ENCODE measurements at places on chromosomes 5 and 9.

- DNase-seq: no peak
Observed at GRCh38 chr9:131672451-131672850, 67.4 kb downstream of the RAPGEF1 start.

- DNase-seq: no peak
Observed at GRCh38 chr9:79378107-79378506, 193.7 kb upstream of the TLE4 start.

GRCh38 chr5:36877667-36878391 lies 1.3 kb downstream of the NIPBL start:
- DNase-seq: no peak

DNA sequence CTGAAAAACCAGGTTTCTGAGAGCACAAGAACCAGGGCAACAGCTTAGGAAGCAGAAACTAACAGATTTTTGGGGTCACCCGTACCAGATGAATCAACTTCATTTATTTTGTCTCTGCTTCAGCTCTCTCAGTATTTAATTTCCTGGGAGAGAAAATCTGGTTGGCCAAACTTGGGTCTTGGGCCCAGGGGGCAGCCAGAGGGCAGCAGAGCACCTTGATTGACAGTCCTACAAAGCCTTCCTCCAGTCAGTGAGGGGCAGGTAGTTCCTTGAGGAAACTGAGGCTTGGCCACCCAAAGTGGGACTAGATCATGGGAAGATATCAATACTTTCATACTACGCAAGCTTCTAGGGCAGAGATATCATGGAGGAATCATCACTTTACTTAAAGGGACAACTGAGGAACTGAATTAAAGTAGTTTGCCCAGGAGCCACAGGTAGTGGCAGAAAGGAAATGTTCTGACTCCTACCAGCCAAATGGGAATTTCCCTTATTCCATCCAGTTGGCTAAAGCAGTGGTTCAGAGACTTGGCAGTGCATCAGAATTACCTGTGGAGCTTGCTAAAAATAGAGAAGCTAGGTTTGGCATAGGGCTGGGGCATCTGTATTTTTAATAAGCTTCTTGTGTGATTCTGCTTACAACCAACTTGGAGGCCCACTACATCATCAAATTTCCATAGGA lies 21.5 kb upstream of the ARHGAP26 start:
- DNase-seq: peak; percentile 4

DNA sequence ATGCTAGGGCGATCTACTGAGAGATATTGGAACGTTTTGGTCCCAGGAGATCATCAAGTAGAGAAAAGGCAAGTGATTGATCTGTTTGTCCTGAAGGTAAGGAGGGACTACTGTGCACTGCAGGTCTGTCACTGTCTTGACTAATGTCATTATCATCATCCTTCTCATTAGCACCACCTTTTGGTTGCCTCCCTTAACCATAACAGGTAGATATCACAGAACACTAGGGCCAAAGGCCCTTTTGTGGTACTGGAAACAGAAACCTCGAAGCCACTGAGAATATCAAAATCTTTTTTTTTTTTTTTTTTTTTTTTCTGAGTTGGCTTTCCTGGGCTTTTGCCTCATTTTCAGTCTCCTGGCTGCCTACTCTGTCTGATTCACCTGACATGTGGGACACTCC lies 134.0 kb downstream of the KCTD16 start:
- no peak for DNase-seq

DNA sequence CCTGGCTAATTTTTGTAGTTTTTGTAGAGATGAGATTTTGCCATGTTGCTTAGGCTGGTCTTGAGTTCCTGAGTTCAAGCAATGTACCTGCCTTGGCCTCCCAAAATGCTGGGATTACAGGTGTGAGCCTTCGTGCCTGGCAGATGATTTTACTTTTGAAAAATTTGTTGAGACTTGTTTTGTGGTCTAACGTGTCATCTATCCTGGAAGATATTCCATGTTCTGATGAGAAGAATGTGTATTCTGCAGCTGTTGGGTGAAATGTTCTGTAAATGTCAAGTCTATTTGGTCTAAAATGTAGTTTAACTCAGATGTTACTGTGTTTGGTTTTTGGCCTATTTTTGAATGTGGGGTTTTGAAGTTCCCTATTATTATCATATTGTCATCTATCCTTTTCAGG lies 145.6 kb downstream of the XRCC4 start:
- DNase-seq: no peak

DNA sequence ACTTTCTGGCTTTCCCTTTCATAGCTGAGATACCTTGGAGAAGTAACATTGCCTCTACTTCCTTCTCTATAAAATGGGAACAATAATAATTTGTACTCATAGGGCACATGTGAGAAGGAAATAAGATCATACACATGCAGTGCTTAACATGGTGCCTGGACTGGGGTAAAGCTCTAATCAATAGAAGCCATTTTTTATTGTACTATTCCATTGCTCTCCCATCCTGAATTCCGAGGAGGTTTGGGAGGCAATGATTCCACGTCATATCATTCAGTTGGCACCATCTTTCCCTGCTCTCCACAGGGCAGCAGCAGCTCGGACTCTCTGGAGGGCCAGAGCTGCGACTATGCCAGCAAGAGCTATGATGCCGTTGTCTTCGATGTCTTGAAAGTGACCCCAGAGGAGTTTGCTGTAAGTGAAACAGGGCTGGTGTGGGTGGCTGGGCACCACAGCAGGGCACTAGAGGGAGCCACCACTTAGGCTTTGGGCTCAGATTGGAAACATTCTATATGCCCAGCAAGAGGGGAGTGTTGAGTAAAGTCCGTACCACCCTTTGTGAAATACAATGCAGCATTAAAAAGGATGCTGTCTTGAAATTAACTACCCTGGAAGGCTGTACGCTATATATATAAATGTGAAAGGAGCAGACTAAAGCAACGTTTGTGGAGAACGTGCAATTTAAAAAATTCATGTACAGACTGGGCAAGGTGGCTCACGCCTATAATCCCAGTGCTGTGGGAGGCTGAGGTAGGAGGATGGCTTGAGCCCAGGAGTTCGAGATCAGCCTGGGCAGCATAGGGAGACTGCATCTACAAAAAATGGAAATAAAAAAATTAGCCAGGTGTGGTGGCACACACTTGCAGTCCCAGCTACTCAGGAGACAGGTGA lies 51.2 kb downstream of the RALGPS1 start:
- DNase-seq: peak; percentile 30

GRCh38 chr5:76111477-76112174 lies 28.4 kb downstream of the SV2C start:
- no peak for DNase-seq

DNA sequence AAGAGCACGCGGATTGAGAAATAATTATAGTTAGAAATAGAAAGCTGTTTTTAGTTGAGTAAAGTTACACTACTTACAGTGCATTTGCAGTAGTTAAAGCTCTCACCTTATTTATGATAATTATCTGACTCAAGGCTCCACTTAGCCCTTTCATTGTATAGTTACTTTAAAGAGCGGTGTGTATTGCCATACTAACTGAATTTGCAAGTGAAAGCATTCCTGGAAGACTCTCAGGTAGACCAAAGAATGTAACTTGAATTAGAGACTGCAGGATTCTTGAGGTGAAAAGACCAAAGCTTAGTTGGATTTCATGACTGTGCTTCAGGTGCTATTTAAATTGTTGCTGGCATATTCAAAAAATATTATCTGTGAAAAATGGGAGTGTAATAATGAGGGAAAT lies 4.2 kb upstream of the RASA1 start:
- DNase-seq: no peak

DNA sequence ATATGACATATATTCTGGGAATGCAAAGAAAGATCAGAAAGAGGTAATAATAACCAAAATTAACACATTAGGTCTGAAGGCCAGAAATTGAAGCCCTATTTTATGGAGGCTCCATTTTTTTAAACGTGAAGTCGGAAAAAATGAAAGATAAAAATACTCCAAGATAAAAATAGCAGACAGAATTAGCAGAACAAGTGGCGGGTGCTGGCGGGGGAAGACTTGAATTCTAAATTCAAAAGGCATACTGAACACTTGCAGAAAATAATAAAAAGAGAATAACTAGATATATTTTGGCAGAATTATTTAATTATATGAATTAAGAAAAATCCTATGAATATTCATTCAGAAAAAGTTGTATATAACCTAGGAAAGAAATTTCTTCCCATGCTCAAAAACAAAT lies 543.7 kb upstream of the ACO1 start:
- DNase-seq: no peak

DNA sequence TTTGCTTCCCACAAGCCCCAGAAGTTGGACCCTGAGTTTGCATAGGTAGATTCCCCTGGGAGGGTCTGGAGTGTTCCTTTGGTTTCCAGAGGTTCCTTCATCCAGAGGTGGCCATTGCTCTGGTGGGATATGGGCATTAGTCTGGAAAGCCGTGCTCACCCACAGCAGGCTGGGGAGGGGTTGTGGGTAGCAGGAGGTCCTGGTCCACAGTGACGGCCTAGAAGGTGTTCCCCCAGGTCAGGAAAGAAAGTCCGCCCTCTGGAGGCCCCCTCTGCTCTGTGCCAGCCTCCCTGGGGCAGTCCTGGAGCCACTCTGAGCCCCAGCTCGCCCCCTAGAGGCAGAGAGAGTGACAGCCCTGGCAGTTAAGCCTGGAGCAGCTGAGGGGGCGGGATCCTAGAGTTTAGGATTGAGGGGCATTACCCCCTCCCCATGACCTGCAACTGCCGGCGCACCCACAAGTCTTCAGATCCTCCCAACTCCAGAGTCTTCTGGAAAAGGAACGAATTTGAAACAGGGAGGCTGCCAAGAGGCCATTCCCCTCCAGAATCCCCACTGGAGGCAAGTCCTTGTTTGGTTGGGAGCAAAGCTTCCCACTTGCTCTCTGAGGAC lies 36.8 kb downstream of the NDST1 start:
- DNase-seq: no peak

DNA sequence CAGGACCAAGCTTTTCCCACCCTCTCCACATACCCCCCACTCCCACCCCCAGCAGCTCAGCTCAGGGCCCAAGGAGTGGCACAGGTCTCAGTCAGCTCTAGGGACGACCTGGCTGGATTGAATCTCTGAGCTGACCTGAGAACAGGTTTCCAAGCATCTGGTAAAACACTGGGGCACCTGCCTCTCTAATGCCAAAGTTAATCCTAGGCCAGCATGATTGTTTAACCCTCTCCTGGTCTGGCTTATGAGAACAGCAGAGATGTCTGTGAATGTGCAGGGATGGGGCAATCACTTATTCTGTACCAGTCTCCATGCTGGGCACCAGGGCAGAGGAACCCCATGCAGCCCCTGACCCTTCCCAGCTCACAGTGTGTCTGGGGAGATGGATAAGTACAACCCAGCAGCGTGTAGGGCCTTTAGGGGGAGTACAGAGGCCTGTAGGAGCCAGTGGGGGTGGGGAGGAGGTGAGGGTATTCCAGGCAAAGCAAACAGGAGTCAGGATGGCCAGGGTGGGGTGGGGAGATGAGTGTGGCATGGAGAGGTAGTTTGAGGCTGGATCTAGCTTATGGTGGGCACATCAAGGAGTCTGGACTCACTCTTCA lies 678 bp upstream of the KIF12 start:
- DNase-seq: no peak

- no peak for DNase-seq
Observed at GRCh38 chr5:139684881-139685749, 37.0 kb downstream of the CXXC5 start.

DNA sequence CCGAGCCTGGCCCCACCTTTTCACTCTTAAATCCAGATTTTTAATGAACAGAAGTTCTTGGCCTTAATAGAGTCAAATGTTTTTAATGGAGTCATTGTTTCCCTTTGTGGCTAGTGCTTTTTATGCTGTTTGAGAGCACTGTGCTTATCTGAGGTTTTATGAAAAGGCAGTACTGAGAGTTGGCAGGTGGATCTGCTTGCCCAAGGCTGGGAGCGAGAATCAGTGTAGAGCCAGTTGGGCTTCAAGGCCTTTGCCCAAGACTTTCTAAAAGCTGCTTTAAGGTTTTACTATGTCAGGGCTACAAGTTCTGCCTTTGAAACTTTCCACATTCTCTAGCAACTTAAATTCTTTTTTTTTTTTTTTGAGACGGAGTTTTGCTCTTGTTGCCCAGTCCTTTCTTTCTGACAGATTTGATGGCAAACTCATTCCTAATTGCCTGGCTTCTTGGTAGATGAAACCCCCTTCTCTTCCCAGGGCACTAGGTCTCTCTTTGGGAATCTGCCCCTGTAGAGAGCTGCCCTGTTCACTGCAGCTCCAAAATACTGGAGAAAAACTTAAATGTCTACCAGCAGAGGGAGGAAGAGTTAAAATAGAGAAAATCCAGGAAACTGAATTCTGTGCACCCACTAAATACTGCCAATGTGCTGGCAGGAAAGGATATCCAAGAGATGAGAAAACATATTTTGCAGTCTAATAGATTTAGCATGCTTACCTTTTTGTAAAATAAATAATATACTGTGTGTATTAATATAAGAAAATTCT lies 36.9 kb upstream of the CDK20 start:
- DNase-seq: no peak

DNA sequence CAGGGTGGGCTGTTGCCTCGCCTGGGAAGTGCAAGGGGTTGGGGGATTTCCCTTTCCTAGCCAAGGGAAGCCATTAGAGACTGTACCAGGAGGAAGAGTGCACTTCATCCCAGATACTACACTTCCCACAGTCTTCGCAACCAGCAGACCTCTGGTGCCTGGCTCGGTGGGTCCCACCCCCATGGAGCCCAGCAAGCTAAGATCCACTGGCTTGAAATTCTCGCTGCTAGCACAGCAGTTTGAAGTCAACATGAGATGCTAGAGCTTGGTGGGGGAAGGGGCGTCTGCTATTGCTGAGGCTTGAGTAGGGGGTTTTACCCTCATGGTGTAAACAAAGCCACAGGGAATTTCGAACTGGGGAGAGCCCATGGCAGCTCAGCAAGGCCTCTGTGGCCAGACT lies 586.4 kb downstream of the HTR1A start:
- no peak for DNase-seq

- DNase-seq: no peak
Observed at GRCh38 chr5:97788369-97788768, 605.3 kb upstream of the RIOK2 start.

GRCh38 chr5:134825212-134825611 lies 20.6 kb upstream of the C5orf24 start:
- no peak for DNase-seq

DNA sequence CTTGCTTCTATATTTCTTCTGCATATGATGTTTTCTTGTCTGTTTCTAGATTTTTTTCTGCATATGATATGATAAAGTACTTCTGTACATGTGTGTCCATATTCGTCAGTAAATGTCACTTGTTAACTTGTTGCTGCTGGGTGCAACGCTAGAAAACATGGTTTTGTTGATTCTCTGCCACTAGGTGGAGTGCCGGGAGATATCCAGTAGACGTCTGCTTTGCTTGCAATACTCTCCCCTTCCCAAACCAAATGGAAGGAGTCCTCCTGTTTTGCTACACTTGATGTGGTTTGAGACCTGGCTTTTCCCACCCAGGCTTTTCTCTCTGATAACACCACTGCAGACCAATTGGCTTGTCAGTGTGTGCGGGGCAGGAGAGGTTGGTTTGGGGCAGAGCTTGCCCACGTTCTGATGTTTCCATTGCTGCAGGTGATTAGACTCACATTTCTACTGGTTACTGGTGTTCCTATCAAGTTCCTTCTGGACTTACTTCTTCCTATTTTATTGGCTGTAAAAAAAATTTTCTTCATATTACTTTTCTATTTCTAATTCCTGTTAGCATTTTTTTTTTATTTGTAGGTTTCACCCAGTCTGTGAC lies 900.0 kb upstream of the CDH10 start:
- peak; percentile 34 for DNase-seq
